Stimulated activated CD4-positive, alpha-beta T cell treated with anti-CD3 and anti-CD28 coated beads, Interleukin-1b, Interleukin-23, amount 100 ng/mL, for 1 hour (primary cell): ENCODE measurements at places on chromosomes 1 and 21.

- DNase-seq, result no peak
These were observed 53.8 kb downstream of the CRB1 start for GRCh38 chr1:197321811-197322210.

GRCh38 chr1:44293761-44294315 is 61.2 kb downstream of the ERI3 start:
- no peak for DNase-seq

GRCh38 chr21:18354947-18355346 is 48.6 kb downstream of the TMPRSS15 start:
- no peak for DNase-seq

- DNase-seq, result no peak
These were observed 89.2 kb downstream of the ADSS2 start for GRCh38 chr1:244362476-244362875.
